ENCODE measurements at places on chromosomes 16 and 17.

DNA sequence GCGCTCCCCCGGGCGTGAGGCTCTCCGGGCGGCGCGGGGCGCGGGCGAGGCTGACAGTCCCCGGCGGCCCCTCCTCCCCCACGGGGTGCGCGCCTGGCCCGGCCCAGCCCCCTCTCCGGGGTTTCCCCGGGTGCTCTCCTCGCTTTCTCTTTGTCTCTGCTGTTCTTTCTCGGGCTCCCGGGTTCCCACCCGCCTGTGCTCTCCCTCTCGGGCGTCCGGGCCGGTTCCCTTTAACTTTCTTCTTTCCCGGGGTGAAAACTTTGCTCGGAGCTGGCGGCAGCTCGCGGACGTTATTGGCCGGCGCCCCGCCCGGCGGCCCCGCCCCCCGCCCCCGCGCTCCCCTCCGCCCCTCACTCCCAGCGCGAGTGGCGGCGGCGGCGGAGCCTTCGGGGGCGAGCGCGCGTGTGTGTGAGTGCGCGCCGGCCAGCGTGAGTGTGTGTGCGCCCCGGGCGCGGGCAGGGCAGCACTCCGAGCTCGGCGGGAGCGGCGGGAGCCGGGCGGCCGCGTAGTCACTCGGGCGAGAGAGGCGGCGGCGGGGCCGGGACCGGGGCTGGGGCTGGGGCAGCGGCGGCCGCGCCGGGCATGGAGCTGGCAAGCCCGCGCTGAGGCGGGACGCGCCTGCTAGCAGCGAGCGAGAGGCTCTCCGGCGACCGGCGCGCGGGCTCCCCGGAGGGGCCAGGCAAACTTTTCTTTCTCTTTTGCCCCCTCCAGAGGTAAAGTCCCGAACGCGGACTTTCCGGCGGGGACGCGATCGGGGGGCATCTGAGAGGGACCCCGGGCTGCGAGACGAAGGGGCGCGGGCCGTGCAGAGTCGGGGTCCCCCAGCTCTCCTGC, at the start of gene NTN1:
Gene NTN1, plus strand, starts transcription at position 353 of the 834 bp plus-strand sequence. CDS start 864 bp downstream, outside the sequence.
- peak; percentile 61 for DNase-seq

- DNase-seq = no peak
Measured at GRCh38 chr17:80474231-80474960, 2.0 kb downstream of the NPTX1 start.

GRCh38 chr16:89957216-89957785, 8.7 kb downstream of the DEF8 start:
- DNase-seq = no peak

- peak; percentile 86 for DNase-seq
Measured at GRCh38 chr17:35731239-35731916, at the start of gene RASL10B. RASL10B (plus strand) TSS chr17:35731639; CDS start chr17:35735185, 3,546 bp downstream.

GRCh38 chr17:44115585-44116415, 7.6 kb downstream of the HDAC5 start:
- DNase-seq = peak; percentile 60

GRCh38 chr17:31859487-31860008, 504 bp upstream of the COPRS start:
- DNase-seq = no peak

GRCh38 chr17:39791111-39791992, 53.6 kb downstream of the GRB7 start:
- DNase-seq = no peak

DNA sequence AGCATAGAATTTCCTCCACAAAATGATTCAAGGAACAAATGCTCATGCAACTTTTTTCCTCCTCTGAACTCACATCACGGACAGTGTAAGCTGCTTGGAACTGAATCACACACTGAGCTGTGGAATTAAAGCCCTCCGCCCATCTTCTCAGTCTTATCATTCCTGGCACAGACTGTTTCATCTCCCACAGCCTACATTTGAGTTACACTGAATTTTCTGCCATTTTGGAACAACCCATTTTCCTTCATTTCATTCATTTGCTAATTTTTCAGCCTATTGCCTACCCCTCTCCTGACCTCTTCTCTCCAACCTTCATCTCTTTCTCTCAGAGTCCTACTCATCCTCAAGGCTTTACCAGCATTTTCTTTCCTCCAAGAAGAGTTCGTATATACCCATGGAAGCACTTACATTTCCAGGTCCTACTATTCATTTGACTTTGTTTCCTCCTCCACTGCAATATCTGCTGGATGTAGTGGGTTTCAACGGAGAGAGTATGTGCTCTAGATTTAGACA, 39.1 kb upstream of the TOM1L1 start:
- DNase-seq = no peak

DNA sequence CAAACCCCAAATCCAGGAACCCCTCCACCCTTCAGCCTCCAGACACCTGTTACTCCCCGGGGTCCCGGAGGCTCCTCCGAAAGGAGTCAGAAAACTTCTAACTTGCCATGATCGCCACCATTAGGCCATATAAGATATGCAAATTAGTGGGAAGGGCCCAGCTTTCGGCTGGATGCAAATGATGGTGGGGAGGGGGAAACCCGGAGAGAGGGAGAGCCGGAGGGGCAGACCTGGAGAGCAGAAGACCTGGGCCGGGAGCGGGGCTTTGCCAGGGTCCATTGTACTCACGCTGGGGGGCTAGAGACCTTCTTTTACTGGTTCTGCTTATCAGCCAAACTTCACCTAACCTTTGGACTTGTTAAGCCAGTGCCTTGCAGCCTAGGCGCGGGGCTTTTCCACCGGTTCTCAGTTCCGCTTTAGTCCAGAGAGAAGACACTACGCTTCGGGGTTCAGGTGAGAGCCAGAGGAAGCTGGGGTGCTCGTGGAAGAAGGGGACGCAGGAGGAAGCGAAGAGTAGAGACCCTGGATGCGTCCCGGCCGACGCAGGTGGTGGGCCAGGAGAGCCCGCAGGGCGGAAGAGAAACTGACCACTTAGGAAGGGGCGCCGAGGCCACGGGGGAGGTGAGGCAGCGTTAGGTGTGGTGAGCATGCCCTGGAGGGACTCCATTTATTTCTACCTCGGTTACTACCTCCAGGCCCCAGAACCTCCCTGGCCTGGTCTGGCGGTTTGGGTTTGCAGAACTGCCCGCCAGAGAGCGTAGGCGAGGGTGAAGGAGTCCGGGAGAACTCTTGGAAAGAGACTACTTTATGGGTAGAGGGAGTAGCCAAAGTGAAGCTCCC, at the start of gene HNF1B:
Gene HNF1B, minus strand, starts transcription at position 99 of the 840 bp plus-strand sequence. CDS start 175 bp downstream, outside the sequence.
- DNase-seq = no peak

- DNase-seq = peak; percentile 42
Measured at GRCh38 chr16:10040136-10041080, 141.8 kb downstream of the GRIN2A start.

DNA sequence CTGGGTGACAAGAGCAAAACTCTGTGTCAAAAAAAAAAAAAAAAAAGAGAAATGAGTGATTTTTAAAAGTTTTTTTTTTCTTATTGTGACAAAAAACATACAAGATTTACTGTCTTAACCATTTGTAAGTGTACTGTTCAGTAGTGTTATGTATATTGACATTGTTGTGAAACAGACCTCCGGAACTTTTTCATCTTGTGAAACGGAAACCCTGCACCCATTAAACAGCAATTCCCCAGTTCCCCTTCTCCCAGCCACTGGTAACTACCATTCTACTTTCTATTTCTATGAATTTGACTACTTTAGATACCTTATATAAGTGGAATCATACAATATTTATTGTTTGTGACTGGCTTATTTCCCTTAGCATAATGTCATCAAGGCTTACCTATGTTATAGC, 18.7 kb downstream of the DUS2 start:
- DNase-seq = no peak

GRCh38 chr16:74902161-74902560, 82.8 kb downstream of the WDR59 start:
- DNase-seq = no peak

- no peak for DNase-seq
Measured at GRCh38 chr17:31321966-31322365, 544 bp upstream of the EVI2A start.

- peak; percentile 50 for DNase-seq
Measured at GRCh38 chr17:60641810-60642220, 35.8 kb upstream of the BCAS3 start.

DNA sequence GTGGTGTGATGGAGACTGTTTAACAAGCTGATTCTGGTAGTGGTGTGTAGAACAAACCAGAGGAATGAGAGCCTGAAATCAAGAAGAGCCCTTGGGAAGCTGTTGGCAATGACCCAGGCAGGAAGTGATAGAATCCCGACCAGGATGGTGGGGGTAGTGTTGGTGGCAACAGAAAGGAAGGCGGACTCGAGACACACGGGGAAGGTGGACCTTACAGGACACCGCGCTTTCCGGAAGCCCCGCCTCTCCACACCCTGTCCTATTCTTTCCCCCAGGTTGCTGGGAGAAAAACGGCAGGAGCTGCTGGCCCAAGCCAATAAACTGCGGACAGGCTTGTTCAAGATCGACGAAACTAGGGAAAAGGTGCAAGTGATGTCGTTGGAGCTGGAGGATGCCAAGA, 30.0 kb upstream of the KDM6B start:
- no peak for DNase-seq

GRCh38 chr17:77769762-77770161, 188.7 kb upstream of the TNRC6C start:
- DNase-seq = no peak

GRCh38 chr17:71649941-71650350, 470.9 kb upstream of the SOX9 start:
- no peak for DNase-seq
